Sciatic nerve (tissue), 2 donors: ENCODE measurements at places on chromosomes 12 and 14.

DNA sequence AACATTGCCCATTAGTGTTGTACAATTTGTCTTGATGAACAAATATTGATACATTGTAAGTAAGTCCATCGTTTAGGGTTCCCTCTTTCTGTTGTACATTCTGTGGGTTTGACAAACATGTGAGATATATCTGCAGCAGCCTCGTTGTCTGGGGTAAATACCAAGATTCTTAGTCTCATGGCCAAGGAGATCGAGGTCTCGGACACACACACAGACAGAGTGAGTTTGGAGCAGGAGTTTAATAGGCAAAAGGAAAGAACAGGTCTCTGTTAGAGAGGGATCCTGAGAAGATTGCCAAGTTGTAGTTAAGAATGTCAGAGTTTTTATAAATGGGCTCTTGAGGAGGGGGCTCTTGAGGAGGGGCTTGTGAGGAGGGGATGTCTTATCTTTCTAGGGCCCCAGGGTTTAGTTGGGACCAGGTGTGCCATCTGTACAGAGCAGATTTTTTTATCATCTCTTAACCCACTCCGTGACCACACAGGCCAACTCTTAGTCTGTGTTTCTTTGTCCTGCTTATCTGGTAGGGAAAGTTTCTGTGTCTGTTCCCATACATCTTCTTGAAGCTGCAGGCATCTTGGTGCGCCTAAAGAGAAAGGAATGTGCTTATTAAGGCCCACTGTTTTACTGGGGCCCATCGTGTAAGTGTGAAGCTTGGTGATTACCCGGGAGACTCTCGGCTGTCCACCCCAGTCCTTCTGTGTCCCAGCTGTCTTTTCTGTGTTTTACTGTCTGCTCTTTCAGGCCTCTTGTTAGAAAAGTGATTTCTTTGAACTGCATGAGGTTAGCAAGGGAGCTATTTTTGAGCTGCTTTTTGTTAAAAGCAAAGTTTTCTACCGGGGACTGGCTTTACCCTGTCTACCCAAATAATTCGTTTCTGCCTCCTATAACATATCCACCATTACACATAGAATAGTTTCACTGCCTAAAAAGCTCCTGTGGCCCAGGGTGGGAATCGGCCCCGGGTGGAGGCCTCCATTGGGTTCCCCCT lies 22.4 kb upstream of the CLEC2D start:
- DNase-seq: no peak

- DNase-seq: no peak
These were observed 25.9 kb downstream of the SPX start for GRCh38 chr12:21551841-21552465.

GRCh38 chr12:117994551-117995438 lies 21.7 kb upstream of the RFC5 start:
- DNase-seq: no peak

- no peak for DNase-seq
These were observed 3.5 kb downstream of the MYF6 start for GRCh38 chr12:80710727-80711449.

GRCh38 chr14:53412819-53413675 lies 259.9 kb upstream of the DDHD1 start:
- DNase-seq: no peak

DNA sequence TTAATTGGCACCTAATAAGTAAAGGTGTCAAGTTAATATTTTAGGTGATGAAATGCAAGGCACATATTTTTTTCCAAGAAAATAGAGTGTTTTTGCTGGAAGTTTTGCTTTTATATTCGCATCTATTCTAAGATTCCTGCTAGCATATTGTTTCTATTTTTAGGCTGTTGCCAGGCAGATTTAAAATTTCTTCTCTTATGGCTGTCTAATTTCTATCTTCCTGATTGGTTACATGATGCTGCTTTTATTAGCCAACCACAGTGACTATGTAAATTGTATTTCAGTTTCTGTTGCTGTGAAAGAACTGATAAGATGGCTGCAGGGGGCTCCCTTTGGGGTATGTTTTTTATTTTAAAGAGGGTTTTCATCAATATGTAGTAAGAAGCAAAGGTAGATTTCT lies 42.7 kb downstream of the ATF7IP start:
- no peak for DNase-seq

DNA sequence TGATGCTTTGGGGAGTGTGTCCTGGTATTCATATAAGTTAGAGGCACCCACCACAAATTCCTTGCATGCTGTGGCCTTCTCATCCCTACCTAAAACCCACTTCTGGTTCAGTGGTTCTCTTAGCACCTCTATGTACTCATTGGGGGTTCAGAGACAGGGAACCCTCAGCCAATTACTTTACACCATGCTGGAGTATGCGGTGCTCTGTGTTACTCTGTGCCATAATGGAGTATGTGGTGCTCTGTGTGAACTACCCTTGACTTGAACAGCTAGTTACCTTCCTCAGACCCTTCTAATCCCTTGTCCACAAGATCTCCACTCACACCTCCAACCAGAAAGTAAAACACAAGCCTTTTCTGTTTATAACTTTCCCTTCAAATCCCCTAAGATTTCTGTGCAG lies 172.5 kb upstream of the E2F7 start:
- DNase-seq: no peak

- no peak for DNase-seq
These were observed 33.6 kb downstream of the SSH1 start for GRCh38 chr12:108823804-108824203.
